ENCODE measurements at places on chromosomes 12 and 14.

GRCh38 chr12:48037267-48037915 lies 33.1 kb upstream of the COL2A1 start:
- DNase-seq: no peak

GRCh38 chr12:20188930-20189653 lies 179.2 kb upstream of the PDE3A start:
- no peak for DNase-seq

DNA sequence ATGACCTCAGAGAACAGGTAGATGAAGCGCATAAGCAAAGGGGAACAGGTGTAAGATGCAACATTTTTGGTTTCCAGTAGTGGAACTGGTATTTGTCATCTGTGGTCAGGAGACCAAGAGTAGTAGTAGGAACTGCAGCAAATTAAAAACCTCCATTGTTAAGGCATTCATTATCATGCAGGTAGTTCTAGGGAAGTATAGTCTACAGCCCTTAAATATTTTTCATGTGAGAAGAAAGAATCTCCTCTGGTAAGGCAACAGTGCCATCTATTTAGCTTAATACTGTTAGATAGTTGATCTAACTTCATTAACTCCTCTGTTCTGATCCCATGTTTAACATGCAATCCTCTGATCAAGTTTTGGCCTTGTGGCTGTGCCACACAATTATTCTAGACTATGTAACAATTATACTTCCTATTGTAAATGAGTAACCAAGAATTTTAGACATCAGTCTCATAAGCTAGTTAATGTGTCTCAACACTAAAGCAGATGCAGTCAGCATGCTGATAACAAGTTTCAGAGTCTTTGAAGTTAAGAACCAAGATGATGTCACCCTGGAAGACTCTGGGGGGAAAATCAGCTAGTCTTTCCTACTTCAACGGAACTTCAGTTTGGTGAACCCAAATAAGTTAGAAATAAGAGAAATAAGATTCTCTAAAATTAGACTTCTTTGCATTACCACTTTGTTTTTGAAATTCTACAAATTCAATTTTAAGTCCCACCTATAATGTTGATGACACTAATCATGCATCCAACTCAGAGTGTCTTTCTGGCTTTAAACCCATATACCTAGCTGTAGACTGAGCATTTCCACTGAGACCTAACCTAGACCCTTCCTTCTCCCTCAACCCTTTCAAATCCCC lies 70.9 kb downstream of the STXBP6 start:
- DNase-seq: no peak

- no peak for DNase-seq
Measured at GRCh38 chr12:119366007-119366406, 31.5 kb downstream of the CCDC60 start.

DNA sequence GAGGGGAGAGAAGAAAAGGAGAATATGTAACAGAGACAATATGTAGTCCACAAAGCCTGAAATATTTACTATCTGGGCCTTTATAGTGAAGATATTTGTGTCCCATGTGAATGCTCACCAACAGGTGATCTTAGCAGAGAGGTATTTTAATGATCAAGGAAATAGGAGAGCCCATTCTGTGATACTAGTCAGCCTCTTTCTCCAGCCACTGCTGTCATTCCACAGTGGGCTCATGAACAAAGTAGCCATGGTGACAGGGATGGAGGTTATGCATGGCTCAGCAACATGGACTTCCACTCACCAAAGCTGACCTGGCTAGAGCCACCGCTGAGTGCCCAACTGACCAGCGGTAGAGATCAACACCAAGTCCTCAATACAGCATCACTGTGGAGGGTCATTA lies 58.2 kb downstream of the OSBPL8 start:
- no peak for DNase-seq

DNA sequence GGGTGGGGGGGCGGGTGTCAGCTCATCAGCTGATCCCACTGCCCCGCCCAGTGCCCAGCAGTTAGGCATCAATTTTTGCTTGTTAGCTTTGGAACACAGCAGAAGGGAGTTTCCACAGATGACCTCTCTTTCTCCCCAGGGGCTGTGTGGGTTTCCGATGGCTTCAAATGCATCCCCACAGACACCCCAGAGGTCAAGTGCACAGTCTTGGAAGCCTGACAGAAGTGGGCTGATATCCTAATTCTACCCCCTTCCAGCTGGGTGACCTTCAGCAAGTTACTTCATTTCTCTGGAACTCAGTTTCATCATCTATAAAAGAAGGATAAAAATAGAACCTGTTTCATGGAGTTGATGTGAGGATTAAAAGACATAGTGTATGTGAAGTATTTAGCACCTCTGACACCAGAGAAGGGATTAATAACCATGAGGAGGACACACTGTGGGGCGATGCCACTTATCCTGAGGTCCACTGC lies 22.0 kb downstream of the TTC9 start:
- DNase-seq: peak; percentile 58

DNA sequence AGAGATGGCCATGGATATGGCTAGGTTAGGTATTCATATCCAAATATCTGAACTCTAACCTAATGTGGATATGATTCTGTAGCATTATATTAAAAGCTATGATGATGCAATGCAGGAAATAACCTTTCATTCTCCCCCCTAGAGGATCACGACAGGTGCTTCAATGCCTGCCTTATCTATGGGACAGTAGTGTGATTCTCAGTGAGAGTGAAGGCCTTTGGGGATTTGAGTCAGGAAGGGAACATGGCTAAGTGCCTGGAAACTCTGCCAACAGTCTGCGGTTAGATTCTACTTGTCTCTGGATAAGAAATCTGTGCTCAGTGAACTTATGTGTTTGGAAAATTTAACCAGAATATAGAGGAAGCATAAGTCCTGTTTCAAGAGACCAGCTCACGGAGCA lies 81.8 kb downstream of the SLC38A1 start:
- DNase-seq: no peak

DNA sequence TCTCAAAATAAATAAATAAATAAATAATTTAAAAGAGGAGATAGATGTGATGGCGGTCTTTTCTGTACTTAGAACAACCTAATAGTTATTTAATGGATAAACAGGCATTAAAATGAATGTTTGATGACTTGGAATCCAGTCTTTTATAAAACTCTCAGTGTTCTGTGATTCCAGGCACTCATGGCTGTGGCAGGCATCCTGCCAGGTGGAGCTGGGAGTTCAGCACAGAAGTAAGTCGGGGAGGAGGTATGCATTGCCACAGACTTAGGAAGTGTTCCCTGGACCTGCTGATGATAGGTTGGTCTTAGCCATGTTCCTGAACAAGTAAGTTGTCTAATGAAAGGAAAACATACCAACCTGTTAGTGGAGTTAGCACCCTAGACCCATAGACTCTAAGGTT lies 126.3 kb downstream of the CACNA1C start:
- DNase-seq: no peak

- no peak for DNase-seq
Measured at GRCh38 chr12:67080637-67081036, 188.5 kb upstream of the CAND1 start.

GRCh38 chr14:75979071-75979571 lies 2.7 kb downstream of the TGFB3 start:
- peak; percentile 15 for DNase-seq

DNA sequence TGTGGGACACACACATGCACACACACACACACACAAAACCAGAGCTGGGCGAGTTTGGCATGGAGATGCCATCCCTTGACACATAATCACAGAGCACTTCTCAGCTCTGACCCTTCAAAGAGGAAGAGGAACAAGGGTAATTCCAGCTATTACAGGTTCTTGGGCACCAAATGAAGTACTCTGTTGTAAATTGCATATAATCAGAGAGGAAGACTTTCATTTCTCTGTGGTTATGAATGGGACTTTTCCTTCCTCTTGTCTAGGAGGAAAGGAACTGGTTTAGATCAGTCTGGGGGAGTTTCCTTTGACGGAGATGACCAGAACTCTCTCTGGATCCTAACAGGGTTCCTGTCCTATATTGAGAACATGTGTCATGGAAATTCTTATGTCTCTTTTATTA lies 26.4 kb upstream of the FGF6 start:
- no peak for DNase-seq

DNA sequence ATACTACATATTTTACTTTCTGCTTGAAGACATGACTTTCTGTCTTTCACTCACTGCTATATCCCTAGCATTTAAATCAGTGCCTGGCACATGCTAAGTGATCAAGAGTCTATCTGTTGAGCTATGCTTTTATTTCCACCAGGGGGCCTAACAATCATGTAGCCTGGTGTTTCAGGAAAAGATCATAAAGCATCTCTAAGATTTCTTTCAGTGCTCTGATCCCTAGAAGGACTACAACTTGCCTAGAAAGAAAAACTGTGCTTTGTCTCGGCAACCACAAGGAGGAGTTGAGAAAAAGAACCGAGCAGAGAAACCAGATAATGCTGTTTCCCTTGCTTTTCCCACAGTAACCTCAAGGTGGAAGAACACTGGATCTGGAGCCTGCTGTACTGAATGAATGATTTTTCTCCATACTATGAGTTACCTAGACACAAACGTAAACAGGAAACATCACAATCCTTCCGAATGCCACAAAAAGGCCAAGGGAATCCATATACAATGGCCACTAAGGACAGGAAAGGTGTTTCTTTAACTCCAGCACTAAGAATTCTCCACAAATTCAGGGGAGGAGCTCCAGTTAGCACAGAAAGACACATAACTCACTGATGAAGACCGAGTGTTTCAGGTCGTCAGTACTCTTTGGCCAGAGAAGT lies 1.2 kb downstream of the CRY1 start:
- DNase-seq: peak; percentile 50

DNA sequence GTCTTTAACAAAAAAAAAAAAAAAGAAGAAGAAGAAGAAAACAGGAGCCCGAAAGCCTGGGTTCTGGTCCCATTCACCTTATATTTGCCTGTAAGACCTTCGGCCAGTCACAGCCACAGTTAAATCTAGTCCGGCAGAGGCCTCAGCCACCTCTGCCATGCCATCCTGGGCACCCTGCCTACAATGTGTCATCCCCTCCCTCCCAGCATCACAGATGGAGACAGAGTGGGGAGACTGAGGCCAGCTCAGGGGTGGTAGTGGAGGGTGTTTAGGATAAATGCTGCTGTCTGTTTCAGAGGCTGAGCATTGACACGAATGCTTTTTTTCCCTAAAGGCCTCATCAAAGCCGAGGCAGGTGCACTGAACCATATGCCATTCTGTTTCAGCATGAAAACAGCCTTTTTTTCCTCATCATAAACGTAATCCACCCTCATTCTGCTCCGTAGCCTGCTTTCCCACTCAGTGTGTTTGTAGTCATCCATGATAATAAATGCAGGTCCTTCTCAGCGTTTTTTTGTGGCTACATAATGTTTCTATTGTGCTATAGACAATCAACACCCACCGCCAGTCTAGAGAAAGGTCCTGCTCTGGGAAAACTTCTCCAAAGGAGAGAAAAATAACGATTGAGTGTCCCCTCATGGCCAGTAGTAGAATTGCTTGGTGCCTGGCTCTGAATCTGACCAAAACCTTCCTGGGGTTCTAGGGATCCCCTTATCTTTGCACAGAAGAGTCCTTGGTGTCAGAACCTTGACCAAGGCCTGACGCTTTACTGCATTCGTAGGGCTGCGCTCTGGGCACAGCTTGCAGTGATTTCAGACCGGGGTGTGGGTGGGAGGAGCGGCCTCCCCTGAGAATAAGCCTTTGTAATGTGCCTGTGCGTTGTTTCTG lies 41.1 kb upstream of the TSPAN9 start:
- no peak for DNase-seq

GRCh38 chr14:60637479-60638315 lies 11.6 kb downstream of the SIX1 start:
- no peak for DNase-seq

- no peak for DNase-seq
Measured at GRCh38 chr12:19945559-19946435, 422.5 kb upstream of the PDE3A start.

DNA sequence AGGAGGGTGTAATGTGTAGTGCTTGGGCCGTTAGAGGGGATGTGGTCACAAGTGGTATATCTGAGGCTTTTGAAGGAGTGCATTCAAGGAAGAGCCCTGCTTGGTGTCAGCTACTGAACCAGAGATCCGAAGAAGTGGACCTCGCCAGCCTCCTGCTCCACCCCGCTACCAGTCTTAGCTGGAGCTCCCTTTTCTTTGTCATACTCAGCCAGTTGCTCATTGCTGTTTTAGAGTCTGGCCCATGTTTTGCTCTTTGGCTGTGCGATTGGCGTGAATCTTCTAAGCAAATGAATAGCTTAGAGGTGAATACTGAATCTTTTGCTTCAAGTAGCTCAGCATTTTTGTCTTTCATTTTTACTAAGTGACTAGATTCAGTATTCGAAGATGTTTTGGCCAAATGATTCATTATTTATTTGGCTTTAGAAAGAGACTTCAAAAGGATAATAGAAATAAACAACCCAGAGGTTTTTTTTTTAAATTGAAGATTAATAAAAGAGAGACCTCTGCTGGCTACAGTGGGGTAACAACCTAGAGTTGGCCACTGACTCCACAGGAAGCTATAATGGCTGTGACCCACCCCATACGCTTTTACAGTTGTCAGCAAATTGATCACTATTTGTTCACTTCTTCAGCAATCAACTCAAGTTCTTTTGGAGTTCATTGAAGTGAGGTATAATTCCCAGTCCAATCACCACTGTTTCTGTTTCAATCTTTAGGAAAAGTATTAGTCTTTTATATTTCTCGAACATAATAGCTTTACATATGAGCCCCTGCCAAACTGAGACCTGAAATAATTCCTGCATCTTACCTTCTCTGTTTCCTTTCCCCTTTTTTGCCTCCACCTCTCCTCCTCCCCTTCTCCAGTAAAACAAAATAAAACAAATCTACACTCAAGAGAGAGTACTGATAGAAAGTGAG lies 19.9 kb downstream of the CDKN1B start:
- DNase-seq: peak; percentile 55

- no peak for DNase-seq
Measured at GRCh38 chr14:34359420-34360117, 102.5 kb downstream of the SPTSSA start.

GRCh38 chr12:108559007-108559655 lies 1.8 kb downstream of the SART3 start:
- DNase-seq: no peak

DNA sequence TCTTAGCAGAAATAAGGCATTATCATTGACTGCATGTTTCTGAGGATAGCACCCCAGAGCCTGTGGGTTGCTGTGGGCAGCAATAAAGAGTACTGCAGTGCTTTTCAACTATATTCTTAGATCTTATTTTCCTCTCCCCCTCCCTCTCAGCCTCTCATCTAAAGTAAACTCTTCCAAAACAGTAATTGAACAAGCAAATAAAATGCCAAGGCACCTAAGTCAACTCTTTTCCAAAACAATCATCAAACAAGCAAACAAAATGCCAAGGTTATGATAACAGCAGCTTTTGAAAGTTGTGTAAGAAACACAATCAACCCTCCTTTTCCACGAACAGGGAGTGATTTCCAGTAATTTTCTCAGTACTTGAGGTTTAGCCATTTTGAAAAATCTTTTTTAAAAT lies 1542.6 kb downstream of the AACS start:
- DNase-seq: no peak

GRCh38 chr14:57275023-57275664 lies 6.4 kb downstream of the AP5M1 start:
- DNase-seq: no peak

All from NCI-H146 (cell line).